ENCODE measurements at places on chromosomes 7 and 10.

DNA sequence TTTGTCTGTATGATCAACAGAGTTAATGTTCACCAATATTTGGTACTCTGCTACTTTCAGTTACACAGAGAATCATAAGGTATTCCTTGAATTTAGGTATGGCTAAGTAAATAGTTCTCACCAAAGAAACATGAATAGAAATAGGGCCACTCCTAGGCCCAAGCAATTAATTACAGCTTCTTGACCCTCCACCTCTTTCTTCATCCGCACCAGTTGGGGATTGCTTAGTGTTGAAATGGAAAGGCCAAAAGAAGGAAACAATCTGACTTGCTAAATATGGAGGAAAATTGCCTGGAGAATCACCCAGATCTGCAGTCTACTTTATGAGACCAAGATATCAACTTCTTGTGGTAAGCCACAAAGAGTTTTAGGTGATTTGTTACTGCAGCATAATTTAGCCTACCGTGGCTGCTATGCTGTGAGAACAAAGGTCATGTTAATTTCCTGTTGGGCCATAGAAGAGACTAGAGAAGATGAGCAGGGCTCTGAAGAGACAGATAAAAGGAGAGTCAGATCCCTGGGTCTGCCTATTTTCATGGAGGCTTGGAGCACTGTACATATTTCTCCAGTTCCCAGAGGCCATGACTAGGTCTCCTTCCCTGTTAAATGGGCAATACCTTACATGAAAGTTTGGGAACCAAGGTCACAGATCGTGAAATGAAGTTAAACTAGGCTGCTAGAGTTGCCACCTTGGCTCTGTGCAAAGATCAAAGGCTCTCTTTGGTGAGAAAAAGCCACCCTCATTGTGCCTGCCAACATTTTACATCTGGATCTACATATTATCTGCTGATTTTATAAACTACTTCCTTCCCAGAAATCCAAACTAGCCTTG is 93.3 kb upstream of the GDF10 start:
- DNase-seq = no peak

GRCh38 chr10:29316308-29317026 is 27.6 kb downstream of the LYZL1 start:
- no peak for DNase-seq

DNA sequence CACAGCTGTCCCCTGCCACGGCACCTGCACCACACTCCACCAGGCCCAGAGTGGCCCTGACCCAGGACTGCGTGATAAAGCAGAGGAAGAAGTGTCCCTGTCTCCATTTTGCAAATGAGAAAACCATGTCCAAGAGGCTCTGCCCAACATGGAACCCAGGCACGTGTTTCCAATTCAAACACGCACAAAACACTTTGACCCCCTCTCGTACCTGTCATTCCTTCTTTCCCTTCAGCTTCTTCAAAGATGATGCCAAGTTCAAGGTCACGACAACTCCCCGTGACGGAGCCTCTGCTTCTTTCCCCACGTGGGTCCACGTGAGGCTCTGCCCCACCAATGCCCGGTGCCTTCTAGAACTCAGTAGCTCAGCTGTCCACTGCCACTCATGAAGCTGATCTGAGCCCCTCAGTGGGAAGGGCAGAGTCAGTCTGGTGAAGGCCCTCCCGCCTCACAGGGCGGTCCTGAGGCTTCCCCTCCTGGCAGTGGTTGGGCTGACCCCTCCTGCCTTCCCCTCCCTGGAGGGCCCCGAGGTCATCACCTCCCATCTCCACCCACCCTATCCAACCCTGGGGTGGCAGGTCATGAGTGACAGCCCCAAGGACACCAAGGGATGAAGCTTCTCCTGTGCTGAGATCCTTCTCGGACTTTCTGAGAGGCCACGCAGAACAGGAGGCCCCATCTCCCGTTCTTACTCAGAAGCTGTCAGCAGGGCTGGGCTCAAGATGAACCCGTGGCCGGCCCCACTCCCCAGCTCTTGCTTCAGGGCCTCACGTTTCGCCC is 19.0 kb downstream of the CALML5 start:
- no peak for DNase-seq

DNA sequence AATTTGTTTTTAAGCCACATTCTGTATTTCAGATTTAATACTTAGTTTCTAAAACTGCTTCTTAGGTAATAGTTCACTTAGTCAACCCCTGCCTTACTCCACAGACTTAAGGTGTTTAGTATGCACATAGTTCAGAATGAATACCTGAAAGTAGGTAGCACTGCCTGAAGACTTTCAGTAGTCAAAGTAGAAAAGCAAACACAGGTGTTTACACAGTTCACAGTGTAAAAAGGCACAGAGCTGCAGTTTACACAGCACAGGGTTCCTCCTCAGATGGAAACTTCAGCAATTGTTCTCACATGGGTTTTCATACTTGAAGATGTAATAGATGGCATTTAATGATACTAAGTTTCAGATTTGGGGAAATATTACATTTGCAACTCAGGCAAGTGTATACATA is 3.1 kb upstream of the PKD1L1 start:
- no peak for DNase-seq

DNA sequence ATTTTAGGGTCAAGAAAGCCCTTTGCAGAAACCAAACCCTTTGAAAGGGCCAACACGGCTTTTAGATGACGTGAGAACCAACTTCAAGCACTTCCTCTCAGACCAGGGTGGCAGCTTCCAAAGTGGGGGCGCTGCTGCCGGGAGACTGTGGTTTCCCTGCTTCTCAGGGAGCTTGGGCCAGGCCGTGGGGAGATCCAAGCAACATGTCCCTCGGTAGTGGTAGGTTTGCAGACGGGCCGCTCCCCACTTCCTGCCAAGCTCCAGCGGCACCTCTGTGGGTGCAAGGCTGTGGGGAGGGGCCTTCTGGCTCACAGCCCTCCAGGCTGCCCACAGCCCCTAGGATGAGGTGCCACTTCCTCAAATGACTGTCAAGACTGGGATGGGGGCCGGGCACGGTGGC is 132.4 kb downstream of the FAM53B start:
- DNase-seq = no peak

GRCh38 chr10:29150010-29150409 is 138.9 kb upstream of the LYZL1 start:
- no peak for DNase-seq

DNA sequence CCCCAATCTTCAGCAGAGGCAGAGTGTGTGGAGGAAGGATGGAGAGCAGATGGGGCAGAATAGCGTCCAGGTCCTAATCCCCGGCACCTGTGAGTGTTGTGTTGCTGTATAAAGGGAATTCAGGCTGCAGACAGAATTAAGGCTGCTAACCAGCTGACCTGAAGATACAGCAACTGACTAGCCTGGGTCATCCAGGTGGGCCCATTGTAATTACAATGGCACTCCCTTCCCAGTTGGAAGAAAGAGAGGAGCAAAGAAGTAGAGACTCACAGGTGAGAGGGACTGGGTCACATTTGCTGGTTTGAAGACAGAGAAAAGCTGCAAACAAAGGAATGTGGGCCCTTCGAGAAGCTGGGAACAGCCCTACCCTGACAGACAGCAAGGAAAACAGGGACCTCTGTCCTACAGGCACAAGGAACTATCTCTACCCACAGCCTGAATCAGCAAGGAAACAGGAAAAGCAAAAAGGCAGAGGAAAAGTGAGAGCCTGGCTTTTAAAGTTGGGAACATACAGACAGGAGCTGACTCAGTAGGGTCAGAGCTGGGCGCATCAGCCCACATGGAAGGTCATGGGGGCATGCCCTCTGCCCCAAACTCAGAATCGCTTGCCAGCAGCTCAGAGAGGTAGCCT is 11.6 kb upstream of the TMEM72 start:
- no peak for DNase-seq

DNA sequence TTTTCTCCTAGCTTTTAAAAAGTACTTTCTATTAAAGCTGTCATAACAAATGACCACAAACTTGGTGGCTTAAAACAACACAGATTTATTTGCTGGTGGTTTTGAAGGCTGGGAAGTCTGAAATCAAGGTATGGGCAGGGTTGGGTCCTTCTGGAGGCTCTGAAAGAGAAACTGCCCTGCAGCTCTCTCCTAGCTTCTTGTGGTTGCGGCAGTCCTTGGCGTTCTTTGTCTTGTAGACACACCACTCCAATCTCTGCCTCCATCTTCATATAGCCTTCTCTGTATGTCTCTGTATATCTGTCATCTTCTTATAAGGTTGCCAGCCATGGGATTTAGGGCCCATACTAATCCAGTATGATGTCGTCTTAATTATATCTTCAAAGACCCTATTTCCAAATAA is 79.4 kb upstream of the PRR15 start:
- DNase-seq = no peak

GRCh38 chr10:61878740-61879068 is 22.8 kb upstream of the ARID5B start:
- DNase-seq = no peak

- DNase-seq = no peak
Measured at GRCh38 chr7:12257582-12257981, 46.5 kb downstream of the TMEM106B start.

DNA sequence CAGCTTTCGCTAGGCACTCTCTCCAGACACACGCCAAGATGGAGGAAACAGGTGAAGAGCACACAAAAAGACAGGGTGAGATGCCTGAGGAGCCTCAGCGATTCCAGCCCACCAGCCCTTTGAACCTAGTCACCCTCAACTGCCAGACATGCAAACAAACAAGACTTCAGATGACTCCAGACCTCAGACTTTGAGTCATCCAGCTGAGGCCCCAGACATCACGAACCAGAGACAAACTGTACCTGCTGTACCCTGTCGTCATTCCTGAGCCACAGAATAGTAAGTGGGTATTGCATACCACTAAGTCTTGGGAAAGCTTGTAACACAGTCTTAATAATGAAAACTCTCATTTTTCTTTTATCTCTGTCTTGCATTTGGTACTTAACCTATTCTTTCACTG is 126.6 kb upstream of the LSM8 start:
- no peak for DNase-seq

DNA sequence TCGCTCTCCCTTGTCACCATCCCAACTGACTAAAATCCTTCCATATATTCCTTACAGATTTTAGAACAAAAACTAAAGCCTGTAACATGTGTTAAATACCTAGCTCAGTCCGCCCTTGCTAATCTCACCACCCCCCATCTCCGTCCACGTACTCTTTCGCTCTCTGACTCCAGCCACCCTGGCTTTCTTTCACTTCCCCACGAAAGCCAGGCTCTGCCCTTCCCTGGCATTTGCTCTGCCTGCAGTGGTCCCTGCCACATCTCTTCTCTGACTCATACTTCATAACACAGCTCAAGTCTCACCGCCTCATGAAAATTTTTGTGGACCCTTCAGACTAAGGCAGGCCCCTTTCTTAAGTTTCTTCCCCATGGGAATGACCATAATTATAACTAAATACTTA is 11.7 kb upstream of the GPAM start:
- DNase-seq = no peak

- no peak for DNase-seq
Measured at GRCh38 chr10:106136175-106136574, 1028.3 kb downstream of the SORCS1 start.

- DNase-seq = no peak
Measured at GRCh38 chr10:124385627-124386185, 33.0 kb downstream of the OAT start.

DNA sequence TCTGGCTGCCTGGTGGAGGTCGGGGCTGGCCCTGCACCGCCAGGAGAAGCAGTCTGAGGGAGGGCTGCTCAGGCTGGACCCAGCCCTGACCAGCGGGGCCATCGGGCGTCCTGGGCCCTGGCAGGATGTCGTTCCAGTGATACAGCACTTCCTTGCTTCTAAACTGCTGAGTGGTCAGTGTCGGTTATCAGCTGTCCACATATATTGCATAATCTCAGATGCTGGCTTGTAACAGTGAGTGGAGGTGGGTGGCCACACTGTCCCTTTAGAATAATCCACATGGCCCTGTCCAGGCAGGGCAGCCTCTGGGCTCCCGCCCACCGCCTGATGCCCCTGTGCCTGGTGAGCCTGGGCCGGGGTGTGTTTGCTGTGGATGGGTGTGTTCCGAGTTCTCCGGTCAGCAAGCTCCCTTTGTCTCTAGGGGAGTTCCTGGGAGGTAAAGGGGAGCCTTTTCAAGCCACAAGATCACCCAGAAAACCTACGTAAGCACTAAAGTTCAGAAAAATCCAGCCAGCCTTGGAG is 86.1 kb downstream of the LHPP start:
- no peak for DNase-seq

- DNase-seq = no peak
Measured at GRCh38 chr7:35716038-35716803, 21.3 kb upstream of the HERPUD2 start.

DNA sequence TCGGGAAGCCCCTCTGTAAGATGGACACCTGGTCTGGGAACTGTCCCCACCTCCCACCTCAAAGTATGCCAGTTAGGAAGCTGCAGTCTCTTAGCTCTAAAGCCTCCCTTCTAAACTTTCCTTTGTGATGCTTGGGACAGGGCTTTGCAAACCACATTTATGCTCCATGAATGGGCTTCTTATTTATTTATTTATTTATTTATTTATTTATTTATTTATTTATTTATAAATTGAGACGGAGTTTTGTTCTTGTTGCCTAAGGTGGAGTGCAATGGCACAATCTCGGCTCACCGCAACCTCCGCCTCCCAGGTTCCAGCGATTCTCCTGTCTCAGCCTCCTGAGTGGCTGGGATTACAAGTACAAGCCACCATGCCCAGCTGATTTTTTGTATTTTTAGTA is 1009.4 kb downstream of the TYW1 start:
- no peak for DNase-seq

DNA sequence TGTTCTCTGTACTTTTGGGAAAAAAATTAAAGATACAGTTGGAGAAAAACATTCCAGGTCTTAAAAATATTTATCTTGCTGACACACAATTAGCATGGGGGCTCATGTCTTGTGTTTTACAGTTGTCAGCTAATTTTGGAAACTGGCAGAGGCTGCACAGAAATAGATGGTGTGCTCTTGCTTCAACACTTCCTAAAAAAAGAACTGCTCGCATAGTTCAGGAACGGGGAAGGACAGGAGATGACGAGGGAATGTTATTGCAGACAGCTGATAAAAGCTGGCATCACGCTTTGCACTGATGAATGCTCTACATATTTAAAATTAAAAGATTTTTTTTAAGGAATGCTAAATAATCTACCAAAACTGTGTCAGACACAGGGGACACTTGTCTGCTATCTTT is 103.5 kb upstream of the CELF2 start:
- no peak for DNase-seq

GRCh38 chr7:111413739-111414138 is 148.6 kb downstream of the IMMP2L start:
- DNase-seq = no peak

GRCh38 chr7:75055830-75056772 is 17.5 kb downstream of the RCC1L start:
- no peak for DNase-seq
